ENCODE measurements at places on chromosomes 7 and 10. TPM values are rescaled to one million over a fixed set of nuclear protein-coding genes. Genes with fewer than 3 reads are reported as not detected.

The PRR15 gene
- total RNA-seq, result not detected

The AKR1C4 gene
- not detected for total RNA-seq

The RAB19 gene
- not detected for total RNA-seq

The TCAF1 gene
- 50.1 TPM for total RNA-seq

The PRLHR gene
- 23.1 TPM for total RNA-seq

The ZNF365 gene
- 0.74 TPM for total RNA-seq

The ING3 gene
- total RNA-seq, result 14.0 TPM

The TRPV5 gene
- not detected for total RNA-seq

The SPDYE16 gene
- not detected for total RNA-seq

The PLCE1 gene
- total RNA-seq, result 13.0 TPM

The OR9A2 gene
- total RNA-seq, result not detected

The LEP gene
- 7.4 TPM for total RNA-seq

The ZNF425 gene
- 2.9 TPM for total RNA-seq

The FAM24B gene
- total RNA-seq, result not detected

The CHST15 gene
- total RNA-seq, result 27.0 TPM

The OPN4 gene
- not detected for total RNA-seq

The DEPP1 gene
- 155 TPM for total RNA-seq

The FAM180A gene
- total RNA-seq, result 7.1 TPM

The HOXA4 gene
- total RNA-seq, result 0.98 TPM

The NANOS1 gene
- total RNA-seq, result not detected

The TRIM73 gene
- 7.4 TPM for total RNA-seq

The DUSP5 gene
- 75.1 TPM for total RNA-seq

The GSTO2 gene
- 13.8 TPM for total RNA-seq

The TMEM178B gene
- 1.2 TPM for total RNA-seq

The ZNF736 gene
- total RNA-seq, result 11.3 TPM

The PRKCQ gene
- 3.7 TPM for total RNA-seq

The VOPP1 gene
- total RNA-seq, result 26.3 TPM

The CCDC7 gene
- 22.8 TPM for total RNA-seq

The FBXL13 gene
- total RNA-seq, result 0.98 TPM

The DNAJC9 gene
- 16.2 TPM for total RNA-seq

The SEMA4G gene
- 6.4 TPM for total RNA-seq

The CISD1 gene
- total RNA-seq, result 16.0 TPM

The TWIST1 gene
- 11.5 TPM for total RNA-seq

The ARMH3 gene
- 26.5 TPM for total RNA-seq

The TDRD1 gene
- total RNA-seq, result not detected

The MCU gene
- total RNA-seq, result 44.7 TPM

The ACTL6B gene
- 0.49 TPM for total RNA-seq

The ANKRD61 gene
- total RNA-seq, result not detected

The PVRIG gene
- total RNA-seq, result 1.7 TPM

The ASAH2 gene
- 2.5 TPM for total RNA-seq

The PDK4 gene
- total RNA-seq, result 399 TPM

The NYAP1 gene
- total RNA-seq, result 3.9 TPM

The AKR1D1 gene
- total RNA-seq, result not detected

The NODAL gene
- not detected for total RNA-seq

The CALML5 gene
- 102 TPM for total RNA-seq

The HYAL4 gene
- total RNA-seq, result 0.49 TPM

The SUN3 gene
- total RNA-seq, result not detected

The WIPF3 gene
- 0.25 TPM for total RNA-seq

The ACHE gene
- 9.3 TPM for total RNA-seq

The NXPH1 gene
- total RNA-seq, result 0.25 TPM

The KIAA1217 gene
- 54.3 TPM for total RNA-seq

The PRSS1 gene
- not detected for total RNA-seq

The COBL gene
- 9.3 TPM for total RNA-seq

The KCNH2 gene
- total RNA-seq, result 6.4 TPM

The HTR7 gene
- total RNA-seq, result 0.74 TPM

The PSD gene
- 6.4 TPM for total RNA-seq

The FKBP14 gene
- 4.4 TPM for total RNA-seq
